ENCODE measurements at places on chromosomes 5 and 9.

DNA sequence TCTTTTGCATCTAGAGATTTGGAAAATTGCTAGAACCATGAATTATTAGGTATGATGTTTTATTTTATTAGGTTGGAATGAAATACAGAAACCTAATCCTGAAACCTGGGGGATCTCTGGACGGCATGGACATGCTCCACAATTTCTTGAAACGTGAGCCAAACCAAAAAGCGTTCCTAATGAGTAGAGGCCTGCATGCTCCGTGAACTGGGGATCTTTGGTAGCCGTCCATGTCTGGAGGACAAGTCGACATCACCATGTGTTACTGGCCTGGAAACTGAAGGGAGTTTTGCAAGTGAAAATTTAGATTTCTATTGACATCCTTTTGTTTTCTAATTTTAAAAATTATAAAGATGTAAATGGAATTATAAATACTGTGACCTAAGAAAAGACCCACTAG is 100.7 kb downstream of the NLN start:
- DNase-seq, result no peak

- DNase-seq, result no peak
Observed at GRCh38 chr5:97998941-97999340, 774.5 kb upstream of the RGMB start.

GRCh38 chr5:7471710-7472109 is 75.8 kb downstream of the ADCY2 start:
- DNase-seq, result no peak

DNA sequence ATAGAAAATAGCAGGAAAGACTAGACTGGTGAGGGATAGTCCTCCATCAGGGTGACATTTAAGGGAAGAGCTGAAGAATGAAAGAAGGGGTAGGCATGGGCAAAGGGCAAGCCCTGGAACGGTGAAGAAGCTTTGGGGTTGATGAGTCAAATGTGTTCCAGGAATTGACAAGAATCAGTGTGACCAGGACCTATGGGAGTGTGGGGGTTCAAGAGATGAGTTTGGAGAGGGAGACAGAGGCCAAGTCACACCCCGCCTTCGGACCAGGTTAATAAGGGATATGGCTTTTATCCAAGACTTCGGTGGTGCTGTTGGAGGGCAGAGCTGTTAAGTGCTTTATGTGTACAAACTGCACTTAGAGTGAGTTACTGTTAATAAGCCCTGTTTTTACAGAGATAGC is 920 bp downstream of the PMPCA start:
- DNase-seq, result no peak

DNA sequence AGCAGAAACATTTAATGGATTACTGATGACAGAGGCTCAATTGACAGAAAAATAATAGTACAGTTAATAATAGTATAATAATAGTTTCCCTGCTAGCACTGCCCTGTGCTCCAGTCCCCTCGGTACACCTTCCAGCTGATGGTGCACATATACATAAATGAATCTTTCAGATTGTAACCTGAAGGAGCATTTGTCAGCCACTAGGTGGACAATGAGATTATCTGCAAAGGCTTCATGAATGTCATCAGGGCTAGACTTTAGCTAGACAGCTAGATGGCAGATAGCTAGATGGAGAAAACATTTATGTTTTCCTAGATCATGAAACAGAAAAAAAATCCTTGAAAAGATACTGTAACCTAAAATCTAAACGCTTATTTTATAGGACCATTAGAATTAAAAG is 304.4 kb upstream of the SMC2 start:
- DNase-seq, result no peak

GRCh38 chr5:144567421-144567780 is 396.7 kb downstream of the KCTD16 start:
- no peak for DNase-seq

GRCh38 chr9:138047469-138048040 is 170.0 kb downstream of the CACNA1B start:
- DNase-seq, result no peak

DNA sequence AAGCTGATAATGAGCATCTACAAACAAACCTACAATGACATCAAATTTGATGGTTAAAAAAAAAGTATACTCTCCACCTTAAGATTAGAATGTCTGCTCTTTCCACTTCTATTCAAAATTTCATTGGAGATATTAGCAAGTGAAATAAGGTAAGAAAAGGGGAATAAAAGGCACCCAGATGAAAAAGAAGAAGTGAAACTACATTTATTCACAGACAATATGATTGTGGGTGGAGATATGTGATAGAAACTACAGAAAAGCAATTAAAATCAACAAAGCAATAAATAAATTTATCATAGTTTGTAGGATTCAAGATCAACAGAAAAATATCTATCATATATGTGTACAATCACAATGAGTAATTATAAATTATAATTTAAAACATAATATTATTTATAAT is 395.1 kb upstream of the CCNH start:
- DNase-seq, result no peak

- DNase-seq, result no peak
Observed at GRCh38 chr9:114462791-114463190, 42.5 kb downstream of the WHRN start.

DNA sequence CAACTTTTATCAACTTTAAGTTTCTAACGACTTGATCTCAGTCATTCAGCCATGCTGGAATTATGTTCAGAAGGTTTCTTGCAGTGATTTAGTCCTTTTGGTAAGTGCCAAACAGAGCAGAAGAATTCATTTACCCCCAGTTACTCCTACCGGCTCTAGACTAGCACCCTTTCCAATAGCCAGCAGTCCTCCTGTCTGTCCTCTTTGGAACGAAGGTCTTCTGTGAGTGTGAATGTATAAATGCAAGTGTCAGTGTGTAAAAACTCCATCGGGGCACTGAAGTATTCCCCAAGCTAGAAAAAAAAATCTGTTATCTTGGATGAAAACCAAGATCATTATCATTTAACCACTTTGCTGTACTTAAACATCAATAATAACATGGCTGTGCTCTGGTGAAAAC is 64.4 kb downstream of the GLIS3 start:
- no peak for DNase-seq

DNA sequence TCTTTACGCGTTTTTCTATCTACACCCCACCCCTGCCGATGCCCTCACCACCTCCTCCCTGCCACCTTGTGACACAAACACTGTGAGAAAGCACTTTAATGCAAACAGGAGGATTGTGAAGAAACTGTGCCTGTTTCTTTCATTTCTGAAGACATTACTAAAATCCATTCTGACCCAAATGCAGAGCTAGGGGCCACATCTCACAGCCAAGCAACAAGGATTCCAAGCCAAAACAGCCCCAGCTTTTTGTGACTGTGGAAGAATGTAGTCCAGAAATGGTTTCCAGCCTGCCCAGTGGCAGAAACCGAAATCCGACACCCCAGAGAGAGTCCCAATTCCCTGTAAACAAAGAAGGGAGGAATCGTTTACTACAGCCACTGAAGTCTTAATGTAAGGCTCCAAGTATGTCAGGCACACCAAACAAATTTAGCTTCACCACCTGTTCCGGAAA is 190.9 kb downstream of the TTC39B start:
- no peak for DNase-seq

- DNase-seq, result no peak
Observed at GRCh38 chr9:95413793-95414192, 96.3 kb upstream of the FANCC start.

DNA sequence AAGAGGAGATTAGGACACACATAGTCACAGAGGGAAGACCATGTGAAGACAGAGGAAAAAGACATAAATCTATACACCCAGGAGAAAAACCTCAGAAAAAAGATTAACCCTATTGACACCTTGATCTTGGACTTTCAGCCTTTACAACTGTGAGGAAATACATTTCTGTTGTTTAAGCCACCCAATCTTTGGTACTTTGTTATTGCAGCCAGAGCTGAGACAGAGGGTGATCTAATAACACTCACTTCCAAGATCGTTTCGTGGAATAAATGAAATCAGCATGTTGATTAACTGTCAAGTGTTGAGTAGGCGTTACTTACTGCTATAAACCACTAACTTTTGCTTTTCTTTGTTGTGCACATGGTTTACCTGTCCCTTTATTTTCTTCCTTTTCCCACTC is 361.2 kb upstream of the RIOK2 start:
- DNase-seq, result no peak

DNA sequence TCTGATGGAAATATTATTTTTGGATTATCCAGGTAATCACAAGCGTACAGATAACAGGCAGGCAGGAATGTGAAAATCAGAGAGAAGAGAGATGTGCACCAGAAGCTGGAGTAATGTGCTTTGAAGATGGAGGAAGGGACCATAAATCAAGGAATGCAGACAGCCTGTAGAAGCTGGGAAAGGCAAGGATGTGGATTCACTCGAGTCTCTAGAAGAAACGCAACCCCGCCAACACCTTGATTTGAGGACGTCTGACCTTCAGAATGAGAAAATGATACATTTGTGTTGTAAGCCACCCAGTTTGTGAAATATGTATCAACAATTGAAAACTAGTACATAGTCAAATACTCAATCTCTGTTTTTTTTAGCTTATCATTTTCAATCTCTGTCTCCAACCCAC is 207.6 kb upstream of the MPDZ start:
- DNase-seq, result no peak
